ENCODE measurements at places on chromosomes 6 and 20. TPM values are rescaled to one million over a fixed set of nuclear protein-coding genes. Genes with fewer than 3 reads are reported as not detected.

ITPR3 gene
- 104 TPM for total RNA-seq

LTB gene
- 4.9 TPM for total RNA-seq

MYMX gene
- total RNA-seq = 0.26 TPM

MRPL18 gene
- total RNA-seq = 62.6 TPM

DNA sequence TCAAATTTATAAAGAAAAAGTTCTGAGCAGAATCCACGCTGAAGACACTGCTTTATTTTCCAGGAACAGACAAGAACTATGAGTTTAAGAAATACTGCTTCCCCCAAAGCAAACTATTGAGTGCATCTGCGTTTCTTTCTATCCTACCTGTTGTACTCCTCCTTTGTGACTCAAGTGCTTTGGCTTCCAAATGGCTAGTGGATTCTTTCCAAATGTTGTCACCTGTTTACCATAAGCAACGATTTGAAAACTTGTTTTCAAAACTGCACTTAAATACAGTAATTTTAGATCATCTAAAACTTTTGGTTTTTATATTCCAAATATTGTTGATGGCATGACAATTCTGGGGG is 9.5 kb downstream of the PXDC1 start:
- no peak for DNase-seq

- no peak for DNase-seq
These were observed 15.0 kb downstream of the FOXA2 start for GRCh38 chr20:22569353-22569752.

GRCh38 chr6:56459030-56459805 is 183.5 kb downstream of the DST start:
- no peak for DNase-seq

DNA sequence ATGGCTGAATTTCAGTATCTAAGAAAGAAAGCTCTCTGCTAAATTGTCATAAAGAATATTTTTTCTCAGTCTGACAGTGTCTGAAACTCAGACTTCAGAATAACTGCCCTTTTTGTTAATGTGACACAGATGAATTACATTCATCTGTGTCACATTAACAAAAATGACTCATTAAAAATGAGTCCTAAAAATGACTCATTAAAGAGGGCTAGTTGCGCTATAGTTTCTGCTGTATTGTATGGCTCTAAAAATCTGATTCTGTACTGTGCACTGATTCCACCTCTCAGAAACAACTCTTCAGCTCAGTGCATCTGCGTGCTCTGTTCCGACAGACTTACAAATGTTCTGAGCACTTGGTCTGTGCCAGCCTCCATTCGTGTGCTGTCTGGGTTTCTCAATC is 15.0 kb downstream of the RNF114 start:
- no peak for DNase-seq

DNA sequence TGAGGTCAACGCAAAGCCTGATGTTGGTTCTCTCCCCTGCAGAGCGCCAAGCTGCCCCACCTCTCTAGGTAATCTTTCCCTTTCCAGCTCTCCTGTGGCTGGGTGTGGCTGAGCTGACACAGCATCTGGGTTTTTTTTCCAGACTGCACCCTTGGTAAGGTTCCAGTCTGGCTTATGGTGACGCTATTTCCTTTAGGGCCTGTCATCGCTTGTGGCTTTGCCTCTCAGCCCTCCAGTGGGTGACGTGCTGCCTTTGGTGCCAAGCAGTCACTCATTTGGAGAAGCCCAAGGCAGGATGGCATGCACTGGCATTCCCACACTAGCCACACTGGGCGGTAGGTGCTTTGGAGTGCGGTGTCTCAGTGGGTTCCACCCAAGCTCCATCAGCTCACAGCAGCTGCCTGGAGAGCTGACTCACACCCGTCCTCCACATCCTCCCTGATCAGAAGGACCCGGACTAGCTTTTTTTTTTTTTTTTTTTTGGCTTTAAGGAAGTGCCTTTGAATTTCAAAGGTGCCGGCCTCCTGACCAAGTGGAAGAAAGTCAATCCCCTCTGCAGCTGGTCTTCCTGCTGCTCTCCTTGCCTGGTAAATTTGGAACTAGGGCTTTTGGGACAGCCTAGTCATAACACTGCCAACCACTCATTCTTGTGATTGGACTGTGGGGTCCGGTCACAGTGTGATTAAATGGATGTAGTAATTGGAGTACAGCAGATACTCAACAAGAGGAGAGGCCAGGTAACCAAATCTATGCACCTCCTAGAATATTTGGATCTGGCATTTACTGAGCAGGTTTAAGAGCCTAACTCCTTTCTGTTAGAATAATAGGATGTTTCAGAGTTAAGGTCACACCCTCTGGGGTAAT is 153.6 kb downstream of the CD83 start:
- peak; percentile 84 for DNase-seq

DNA sequence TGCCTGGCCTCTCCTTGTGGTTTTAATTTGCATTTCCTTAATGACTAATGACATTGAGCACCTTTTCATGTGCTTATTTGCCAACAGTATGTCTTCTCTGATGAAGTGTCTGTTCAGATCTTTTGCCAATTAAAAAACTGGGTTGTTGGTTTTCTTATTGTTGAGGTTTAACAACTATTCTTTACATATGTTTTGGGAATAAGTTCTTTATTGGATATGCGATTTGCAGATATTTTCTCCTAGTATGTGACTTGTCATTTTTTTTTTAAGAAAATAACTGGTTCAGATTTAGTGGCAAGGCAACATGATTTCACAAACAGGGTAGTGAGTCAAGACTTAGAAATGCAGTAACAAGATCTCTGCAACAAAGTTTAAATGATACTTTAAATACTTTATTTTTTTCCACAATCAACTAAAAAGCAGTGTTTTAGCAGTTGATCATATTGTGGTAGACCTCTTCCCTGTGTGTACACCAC is 67.8 kb downstream of the TIAM2 start:
- DNase-seq = no peak

- no peak for DNase-seq
These were observed 16.2 kb upstream of the IYD start for GRCh38 chr6:150352321-150353296.

GRCh38 chr20:36847009-36847709 is 28.8 kb upstream of the TLDC2 start:
- DNase-seq = peak; percentile 71

- DNase-seq = no peak
These were observed 90.0 kb upstream of the DTNBP1 start for GRCh38 chr6:15752820-15753219.

DNA sequence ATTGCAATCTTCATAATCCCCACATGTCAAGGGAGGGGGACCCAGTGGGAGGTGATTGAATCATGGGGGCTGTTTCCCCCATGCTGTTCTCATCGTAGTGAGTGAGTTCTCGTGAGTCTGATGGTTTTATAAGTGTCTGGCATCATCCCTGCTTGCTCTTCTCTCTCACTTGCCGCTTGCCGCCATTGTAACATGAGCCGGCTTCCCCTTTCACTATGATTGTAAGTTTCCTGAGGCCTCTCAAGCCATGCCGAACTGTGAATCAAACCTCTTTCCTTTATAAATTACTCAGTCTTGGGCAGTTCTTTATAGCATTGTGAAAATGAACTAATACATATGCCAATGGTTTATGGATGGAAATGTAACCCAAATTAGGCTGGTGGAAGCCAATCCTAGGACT is 109.4 kb upstream of the AKAP12 start:
- DNase-seq = no peak

DNA sequence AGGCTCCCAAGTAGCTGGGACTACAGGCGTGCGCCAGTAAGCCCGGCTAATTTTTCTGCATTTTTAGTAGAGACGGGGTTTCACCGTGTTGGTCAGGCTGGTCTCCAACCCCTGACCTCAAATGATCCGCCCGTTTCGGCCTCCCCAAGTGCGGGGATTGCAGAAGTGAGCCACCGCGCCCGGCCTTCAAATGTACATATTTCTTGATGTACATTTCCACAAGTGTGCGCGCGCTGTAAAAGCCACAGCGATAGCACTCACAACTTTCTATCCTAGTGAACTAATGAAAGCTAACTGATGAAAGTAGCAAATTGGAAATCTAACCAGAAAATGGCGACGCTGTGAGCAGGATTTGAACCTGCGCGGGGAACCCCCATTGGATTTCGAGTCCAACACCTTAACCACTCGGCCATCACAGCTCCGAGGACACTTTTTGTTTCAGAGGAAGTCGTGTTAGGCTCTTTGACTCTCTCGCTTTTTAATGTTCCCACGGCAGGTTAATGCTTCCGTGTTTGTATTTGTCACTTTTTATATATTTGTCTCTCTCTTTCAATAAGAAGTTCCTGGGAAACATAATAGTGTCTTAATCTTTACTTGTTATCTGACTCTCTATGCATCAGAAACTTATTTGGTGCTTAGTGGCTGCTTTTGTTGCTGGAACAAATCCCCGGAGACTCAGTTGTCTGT is 199.4 kb upstream of the ZNF184 start:
- DNase-seq = no peak

DNA sequence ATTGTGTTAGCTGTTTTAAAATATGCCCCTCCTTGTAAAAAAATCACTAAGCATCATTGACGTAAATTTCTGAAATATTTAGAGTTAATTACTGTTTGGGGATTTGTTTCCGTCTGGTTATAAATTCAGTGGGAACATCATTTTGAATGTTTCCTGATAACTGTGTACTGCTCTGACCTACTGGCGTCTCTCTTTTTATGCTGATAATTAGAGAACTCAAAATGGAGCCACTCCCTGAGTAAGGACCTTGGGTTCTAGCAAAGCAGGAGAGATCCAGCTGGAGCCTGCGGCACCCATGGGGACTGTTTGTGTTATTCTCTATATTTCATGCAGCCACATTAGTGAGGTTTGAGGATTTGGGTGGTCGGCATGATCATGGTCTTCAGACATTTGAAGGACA is 124.9 kb downstream of the SOBP start:
- no peak for DNase-seq

DNA sequence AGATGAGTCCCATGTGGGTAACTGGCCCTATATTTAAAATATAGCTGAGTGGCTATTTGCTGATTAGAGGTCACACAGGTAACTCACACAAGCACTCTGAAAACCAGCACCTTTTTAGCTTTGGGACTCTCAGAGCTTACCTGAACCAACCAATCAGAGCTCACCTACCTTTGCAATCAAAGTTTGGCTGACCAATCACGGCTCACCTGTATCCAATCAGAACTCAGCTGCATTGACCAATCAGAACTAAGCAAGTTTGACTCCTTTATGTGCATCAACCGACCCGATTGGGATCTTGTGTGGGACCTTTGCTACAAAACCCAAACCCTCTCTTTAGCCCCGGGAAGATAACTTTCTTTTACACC is 106.8 kb upstream of the NXT1 start:
- no peak for DNase-seq

- DNase-seq = no peak
These were observed 43.0 kb upstream of the HIVEP1 start for GRCh38 chr6:11969092-11969491.

- DNase-seq = no peak
These were observed 869 bp downstream of the COL21A1 start for GRCh38 chr6:56246541-56246880.

DNA sequence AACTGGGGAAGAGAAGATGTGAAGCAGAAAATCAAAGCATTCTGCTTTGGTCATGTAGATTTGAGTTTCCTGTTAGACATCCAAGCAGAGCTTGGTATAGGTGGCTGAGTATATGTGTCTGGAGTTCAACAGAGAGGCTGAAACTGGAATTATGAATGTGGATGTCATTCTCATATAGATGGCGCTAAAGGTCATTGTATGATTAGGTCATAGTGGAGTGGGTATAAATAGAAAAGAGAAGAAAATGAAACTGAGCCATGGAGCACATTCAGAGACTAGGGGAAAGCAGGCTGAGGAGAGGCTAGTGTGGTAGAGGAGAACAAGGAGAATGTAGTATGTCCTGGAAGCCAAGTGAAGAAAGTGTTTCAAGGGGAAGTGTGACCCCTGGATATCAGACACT is 295.6 kb upstream of the PLN start:
- no peak for DNase-seq

DNA sequence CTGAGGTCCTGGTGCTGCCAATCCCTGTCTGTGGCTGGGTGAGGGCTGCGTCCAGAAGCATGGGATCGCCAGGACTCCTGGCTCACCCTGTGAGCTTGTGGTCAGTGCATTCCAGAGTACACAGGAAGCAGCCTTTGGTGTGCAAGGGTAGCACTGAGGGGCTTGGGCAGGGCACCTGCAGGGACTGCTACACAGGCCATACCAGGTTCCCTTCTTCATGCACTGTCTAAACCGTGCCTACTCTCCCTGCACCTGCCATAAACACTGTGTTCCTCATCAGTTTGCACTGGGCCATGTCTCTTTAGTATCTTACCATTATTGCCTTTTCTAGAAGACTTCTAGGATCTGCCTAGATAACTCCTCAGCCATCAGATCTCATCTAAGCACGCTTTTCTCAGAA is 72.8 kb upstream of the NKX2-2 start:
- no peak for DNase-seq

GRCh38 chr6:41654151-41654697 is 16.0 kb downstream of the MDFI start:
- DNase-seq = no peak

GRCh38 chr6:14384175-14384949 is 266.8 kb downstream of the CD83 start:
- DNase-seq = no peak

GRCh38 chr6:95503568-95503967 is 73.8 kb upstream of the MANEA start:
- DNase-seq = no peak

DNA sequence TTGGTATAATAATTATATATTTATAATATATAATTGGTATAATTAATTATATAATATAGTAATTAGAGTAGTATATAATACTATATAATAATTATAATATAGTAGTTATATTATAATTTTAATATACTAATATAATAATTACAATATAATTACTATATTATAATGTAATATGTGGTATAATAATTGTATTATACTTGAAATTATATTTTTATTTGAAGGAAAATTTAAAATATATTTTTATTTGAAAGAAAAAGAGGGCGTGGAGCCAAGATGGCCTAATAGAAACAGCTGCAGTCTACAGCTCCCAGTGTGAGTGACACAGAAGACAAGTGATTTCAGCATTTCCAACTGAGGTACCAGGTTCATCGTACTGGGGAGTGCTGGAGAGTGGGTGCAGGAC is 365.9 kb downstream of the MMUT start:
- no peak for DNase-seq

GRCh38 chr6:42363926-42364849 is 87.5 kb downstream of the TRERF1 start:
- no peak for DNase-seq

DNA sequence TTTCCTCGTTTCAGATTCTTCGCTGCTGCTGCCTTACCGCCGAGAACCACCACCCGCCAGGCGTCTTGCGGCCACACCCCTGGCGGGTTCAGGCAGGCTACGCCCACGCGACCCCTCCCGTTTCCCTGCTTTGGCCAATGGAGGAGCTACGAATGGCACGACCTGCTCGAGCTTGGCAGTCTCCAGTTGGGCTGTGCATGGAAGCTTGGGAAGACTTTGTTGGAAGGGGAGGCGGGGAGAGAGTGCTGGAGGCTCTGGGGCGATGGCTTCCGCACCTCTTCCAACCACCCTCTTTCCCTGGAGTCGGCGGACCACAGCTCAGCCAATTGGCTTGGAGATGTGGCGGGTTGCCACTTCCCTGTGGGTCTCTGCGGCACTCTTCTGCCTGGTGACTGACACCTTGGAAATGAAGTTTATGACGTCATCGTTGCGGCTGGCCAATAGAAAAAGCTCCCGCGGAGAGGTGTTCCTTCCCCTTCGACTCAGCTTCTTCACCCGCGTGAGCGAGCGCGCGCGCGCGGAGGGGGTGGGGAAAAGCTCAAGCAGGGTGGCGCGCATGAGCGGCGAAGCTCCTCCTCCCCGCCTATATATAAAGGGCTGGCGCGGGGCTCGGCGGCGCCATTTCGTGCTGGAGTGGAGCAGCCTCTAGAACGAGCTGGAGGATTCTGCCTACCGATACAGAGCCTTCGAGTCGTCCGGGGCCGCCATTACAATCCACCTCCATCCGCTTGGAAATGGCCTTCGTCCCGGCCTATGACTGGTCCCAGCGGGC is 3.4 kb downstream of the BRD2 start:
- DNase-seq = peak; percentile 100
